ENCODE measurements at places on chromosomes 7 and 10. TPM values are rescaled to one million over a fixed set of nuclear protein-coding genes. Genes with fewer than 3 reads are reported as not detected.

Gene CDHR3
- total RNA-seq = 2.6 TPM

Gene KLF14
- not detected for total RNA-seq

Gene TMEM236
- total RNA-seq = 0.11 TPM

Gene HK1
- 96.6 TPM for total RNA-seq

Gene FANK1
- total RNA-seq = 13.3 TPM

Gene GARIN1A
- 0.89 TPM for total RNA-seq

Gene NUPR2
- not detected for total RNA-seq

Gene SSC4D
- not detected for total RNA-seq

Gene CCL24
- not detected for total RNA-seq

Gene SLC25A13
- 19.1 TPM for total RNA-seq

Gene SEPTIN7
- 405 TPM for total RNA-seq
